ENCODE measurements at places on chromosomes 7 and 10.

GRCh38 chr7:57215423-57215822 is 83.2 kb upstream of the ZNF479 start:
- no peak for DNase-seq

- DNase-seq = no peak
Measured at GRCh38 chr7:115066050-115066449, 144.2 kb downstream of the MDFIC start.

DNA sequence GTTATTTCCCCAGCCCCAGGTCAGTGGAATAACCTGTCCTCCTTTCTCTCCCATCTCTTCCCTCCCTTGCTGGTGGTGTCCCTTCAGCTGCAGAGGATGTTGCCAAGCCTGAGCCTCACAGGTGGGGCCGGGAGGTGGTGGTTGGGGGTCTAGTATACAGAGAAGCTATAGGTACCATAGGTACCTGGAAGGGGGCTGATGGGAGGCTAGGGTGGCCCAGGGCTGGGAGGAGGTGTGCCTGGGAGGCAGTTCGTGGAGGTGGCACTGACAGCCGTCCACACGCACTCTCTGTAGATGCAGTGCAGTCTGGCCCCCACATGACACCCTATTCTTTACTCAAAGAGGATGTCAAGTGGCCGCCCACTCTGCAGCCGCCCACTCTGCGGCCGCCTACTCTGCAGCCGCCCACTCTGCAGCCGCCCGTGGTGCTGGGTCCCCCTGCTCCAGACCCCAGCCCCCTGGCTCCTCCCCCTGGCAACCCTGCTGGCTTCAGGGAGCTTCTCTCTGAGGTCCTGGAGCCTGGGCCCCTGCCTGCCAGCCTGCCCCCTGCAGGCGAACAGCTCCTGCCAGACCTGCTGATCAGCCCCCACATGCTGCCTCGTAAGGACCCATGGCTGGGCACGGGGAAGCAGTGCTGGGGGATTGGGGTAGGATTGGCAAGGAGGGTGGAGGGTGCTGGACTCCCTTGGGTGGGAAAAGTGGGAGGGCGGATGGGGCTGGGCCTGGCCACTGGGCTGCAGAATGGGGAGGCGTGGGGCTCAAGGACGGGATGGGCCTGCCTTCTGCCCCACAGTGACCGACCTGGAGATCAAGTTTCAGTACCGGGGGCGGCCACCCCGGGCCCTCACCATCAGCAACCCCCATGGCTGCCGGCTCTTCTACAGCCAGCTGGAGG is 9.5 kb downstream of the IRF5 start:
- DNase-seq = no peak

DNA sequence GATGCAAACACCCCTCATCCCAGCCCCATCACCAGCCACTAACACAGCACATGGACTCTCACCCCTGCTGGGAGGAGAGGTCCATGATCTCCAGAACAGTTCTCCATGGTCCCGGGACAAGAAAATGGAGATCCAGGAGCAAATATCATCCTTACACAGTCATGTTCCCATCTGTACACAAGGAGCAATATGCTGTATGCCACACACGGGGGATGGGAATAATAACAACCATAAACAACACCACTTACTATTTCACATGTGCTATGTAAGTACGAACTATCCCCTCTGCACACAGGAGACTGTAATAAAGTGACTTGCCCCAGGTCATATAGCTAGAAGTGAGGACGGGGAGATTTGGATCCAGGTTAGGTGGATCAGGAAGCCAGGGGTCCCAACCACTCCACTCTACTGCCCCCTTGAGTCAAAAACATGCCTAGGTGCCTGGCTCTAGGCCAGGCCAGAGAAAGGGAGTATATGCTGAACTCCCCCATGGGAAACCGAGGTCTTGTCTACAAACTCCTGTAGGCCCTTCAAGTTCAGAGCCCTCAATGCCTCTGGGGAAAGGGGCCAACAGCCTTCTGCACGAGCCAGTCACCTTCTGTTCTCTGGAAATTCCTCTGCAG is 34.1 kb downstream of the LRRC20 start:
- DNase-seq = no peak

- no peak for DNase-seq
Measured at GRCh38 chr10:28355376-28355775, 52.5 kb upstream of the MPP7 start.

GRCh38 chr10:119715628-119716505 is 10.0 kb upstream of the INPP5F start:
- DNase-seq = no peak

- DNase-seq = no peak
Measured at GRCh38 chr7:133575726-133576440, 323.0 kb downstream of the EXOC4 start.

GRCh38 chr7:28018446-28018845 is 162.1 kb downstream of the JAZF1 start:
- DNase-seq = no peak

GRCh38 chr10:128528167-128528566 is 401.9 kb upstream of the MKI67 start:
- no peak for DNase-seq

GRCh38 chr7:124152859-124153692 is 120.2 kb upstream of the TMEM229A start:
- no peak for DNase-seq

DNA sequence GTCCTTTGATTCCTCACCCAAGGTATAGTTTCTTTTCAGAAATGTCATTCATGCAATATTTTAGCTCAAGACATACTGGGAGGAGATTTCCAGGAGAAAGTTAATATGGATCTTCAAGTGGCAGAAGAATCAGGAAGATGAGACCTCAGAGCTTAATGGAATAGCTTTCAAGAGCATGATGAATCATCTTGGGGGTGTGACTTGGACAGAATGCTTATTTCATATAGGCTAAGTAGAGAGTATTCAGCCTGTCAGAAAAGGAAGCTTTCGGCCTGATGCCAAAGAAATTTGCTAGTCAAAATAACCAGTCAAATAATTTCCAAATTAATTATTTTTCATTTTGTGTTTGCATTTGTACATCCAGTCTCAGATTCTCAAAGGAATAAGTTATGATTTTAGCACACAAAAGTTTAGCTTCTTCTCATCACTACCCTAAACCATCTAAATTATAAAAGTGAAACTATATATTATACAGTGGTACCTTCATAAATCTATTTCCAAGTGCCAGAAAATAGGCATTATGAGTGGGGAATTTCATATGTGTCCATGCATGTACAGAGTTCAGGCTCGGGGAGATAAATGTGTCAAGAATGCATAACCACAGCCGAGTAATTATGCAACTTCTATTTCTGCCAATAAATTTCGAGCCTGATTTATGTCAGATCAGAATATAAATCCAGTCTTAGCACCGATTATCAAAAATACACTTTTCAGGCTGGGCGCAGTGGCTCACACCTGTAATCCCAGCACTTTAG is 27.3 kb upstream of the CALD1 start:
- DNase-seq = no peak

DNA sequence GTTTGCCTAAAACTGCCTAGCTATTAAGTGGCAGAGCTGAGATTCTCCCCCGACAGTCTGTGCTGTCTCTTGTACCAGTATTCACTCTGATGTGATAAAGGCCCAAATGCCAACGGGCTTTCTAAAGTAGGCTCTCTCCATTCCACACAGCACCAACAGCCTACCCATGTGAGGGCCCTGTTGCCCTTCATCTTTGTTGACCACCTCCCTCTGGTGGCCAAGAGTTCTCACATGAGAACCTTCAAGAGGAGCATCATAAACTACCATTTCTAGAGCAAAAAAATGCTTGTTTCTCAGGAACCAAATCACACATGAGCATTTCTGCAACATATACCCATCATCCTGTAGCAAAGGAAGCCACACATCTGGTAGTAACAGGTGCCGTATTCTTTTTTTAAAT is 185.8 kb downstream of the GRM8 start:
- DNase-seq = no peak

DNA sequence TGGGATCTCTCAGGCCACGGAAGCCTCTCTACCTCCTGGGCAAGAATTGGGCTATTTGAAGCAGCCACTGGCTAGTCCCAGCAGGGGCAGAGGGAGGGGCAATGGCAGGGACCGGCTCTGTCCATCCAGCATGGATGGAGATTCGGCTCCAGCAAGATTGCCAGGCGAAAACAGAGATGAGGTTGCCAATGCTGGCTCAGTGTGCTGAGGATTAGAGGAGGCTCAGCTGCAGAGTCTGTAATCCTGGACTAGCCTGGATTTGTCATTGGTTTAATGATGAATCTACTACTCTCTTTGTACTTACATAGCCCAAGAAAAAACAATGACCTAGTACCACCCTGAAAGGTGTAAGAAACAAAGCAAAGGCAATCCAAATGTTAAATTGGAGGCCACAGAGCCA is 112.2 kb upstream of the PDCD4 start:
- no peak for DNase-seq

GRCh38 chr7:151232917-151233701 is 826 bp downstream of the CHPF2 start:
- DNase-seq = no peak

GRCh38 chr7:105429746-105430612 is 41.3 kb upstream of the SRPK2 start:
- DNase-seq = peak; percentile 12

- DNase-seq = no peak
Measured at GRCh38 chr10:12839941-12840611, 161.4 kb downstream of the CCDC3 start.

DNA sequence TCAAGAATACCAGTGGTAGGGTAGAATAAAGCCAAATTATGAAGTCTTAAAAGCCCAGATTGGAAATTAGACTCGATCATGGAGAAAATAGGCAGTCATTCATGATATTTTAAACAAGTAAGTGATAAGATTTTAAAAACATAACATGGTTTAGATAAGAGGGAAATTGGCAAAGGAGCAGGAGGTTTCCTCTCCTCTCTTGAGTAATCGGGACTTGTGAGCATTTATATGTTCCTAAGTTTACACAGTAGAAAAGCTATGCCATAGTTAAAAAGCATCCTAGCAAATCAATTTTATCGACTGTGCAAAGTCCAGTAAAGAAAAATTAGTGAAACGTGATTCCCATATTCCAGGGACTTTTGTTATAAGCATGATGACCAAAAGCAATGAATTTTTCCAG is 313.2 kb downstream of the AHR start:
- no peak for DNase-seq

DNA sequence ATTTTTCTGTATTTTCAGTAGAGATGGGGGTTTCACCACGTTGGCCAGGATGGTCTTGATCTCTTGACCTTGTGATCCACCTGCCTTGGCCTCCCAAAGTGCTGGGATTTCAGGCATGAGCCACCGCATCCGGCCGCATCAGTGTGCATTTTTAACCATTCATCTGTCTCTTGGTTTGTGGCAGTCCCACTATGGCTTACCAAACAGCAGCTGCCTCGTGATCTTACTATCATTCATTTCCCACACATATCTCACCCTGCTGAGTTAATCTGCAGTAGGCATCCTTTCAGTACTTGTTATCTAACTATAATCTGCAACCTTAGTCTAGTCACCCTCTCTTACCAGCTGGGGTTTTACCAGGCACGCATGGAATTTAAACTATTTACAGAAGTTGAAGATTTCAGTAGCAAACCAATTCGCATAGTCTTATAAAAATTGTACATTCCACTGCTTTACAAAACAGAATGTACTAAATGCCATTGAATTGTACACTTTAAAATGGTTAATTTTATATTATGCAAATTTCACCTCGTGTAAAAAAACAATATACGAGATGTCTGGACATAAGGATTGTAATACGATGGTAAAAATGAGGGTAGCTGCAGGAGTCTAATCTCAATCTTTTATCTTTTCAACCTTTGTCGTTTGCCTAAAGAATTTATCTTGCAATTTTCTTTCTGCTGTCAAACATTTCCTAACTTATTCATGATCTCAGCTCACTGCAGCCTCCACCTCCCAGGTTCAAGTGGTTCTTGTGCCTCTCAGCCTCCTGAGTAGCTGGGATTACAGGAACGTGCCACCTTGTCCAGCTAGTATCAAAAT is 4.6 kb upstream of the TBC1D12 start:
- DNase-seq = no peak

DNA sequence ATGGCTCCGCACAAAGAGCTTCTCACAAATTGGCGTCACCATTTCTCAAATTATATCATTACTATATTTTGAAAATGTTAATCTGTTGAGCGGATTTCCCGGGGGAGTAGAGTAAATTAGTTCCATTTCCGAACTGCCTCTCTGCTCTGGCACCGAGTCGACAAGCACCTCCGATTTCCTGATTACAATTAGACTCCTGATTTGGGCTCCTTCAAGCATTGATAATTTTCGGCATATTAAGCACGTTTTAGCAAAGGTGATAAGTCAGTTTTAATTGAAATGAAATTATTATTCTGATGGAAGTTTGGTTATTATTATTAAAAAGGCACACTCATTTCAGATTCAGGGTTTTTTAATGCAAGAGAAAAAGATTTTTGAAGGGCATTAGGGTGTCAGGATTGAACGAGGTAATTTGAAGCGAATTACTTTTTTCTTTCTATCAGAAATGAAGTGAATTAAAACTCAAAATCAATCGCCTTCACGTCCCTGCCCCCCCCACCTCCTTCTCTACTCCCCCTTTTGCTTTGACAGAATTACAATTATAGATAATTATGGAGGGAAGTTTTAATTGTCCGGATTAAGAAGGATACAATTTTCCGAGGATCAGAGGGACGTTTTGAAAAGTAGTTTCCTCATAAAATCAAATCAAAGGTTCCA is 4.0 kb upstream of the UNCX start:
- no peak for DNase-seq

All from NCI-H187 (cell line).